Activated CD8-positive, alpha-beta memory T cell treated with anti-CD3 and anti-CD28 coated beads, Interleukin-2, amount 10 ng/mL, durations not matched to agents 7 days and 5 days (primary cell): ENCODE measurements at places on chromosomes 3 and 15. TPM values are rescaled to one million over a fixed set of nuclear protein-coding genes. Genes with fewer than 3 reads are reported as not detected.

- peaks cover 8% of the 10 kb centered on the region for H3K4me1 ChIP-seq
- no peak for DNase-seq
- H3K36me3 ChIP-seq = no peaks in the 10 kb centered on the region
- H3K27me3 ChIP-seq = peaks cover 20% of the 10 kb centered on the region
These were observed 125.5 kb downstream of the DGKG start for GRCh38 chr3:186236357-186237020.

GRCh38 chr3:5840056-5840455, 652.5 kb downstream of the EDEM1 start:
- no peak overlapping the region for H3K4me3 ChIP-seq
- no peaks in the 10 kb centered on the region for H3K36me3 ChIP-seq
- H3K27me3 ChIP-seq = no peaks in the 10 kb centered on the region
- no peaks in the 10 kb centered on the region for H3K4me1 ChIP-seq
- no peak overlapping the region for H3K27ac ChIP-seq

DNA sequence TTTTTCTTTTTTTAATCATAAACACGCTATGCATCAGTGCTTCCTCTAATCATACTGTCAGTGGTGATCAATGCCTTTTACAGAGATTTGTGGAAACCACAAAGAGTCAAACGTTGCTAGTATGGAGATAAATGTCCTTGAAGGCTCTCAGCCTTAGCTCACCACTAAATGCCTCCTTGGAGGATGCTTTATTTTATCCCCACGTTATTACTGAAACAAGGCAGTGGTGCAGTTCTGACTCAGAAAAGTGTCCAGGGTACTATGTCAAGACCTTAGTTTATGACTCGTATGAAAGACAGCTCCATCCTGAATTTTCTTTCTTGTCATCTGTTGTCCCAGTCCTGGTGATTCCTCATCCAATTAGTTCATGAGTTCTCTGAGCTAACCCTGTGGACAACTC, 1146.7 kb downstream of the IGSF11 start:
- H3K27ac ChIP-seq = no peak overlapping the region
- DNase-seq = no peak
- no peaks in the 10 kb centered on the region for H3K4me1 ChIP-seq
- no peaks in the 10 kb centered on the region for H3K36me3 ChIP-seq
- H3K27me3 ChIP-seq = no peaks in the 10 kb centered on the region

Gene SCN11A
- total RNA-seq = 0.05 TPM

Gene CDCP1
- total RNA-seq = 5.3 TPM
